ENCODE measurements at places on chromosomes 3 and 15.
A peak's percentile ranks its signal among the peaks of the same experiment; 100 is the strongest.

- no peak for DNase-seq
Observed at GRCh38 chr3:180990505-180990904, 969 bp upstream of the DNAJC19 start.

GRCh38 chr3:197540961-197541377, 14.8 kb downstream of the BDH1 start:
- no peak for DNase-seq

- no peak for DNase-seq
Observed at GRCh38 chr3:8776406-8776805, 7.0 kb upstream of the OXTR start.

- no peak for DNase-seq
Observed at GRCh38 chr3:114565216-114565615, 271.4 kb downstream of the TIGIT start.

DNA sequence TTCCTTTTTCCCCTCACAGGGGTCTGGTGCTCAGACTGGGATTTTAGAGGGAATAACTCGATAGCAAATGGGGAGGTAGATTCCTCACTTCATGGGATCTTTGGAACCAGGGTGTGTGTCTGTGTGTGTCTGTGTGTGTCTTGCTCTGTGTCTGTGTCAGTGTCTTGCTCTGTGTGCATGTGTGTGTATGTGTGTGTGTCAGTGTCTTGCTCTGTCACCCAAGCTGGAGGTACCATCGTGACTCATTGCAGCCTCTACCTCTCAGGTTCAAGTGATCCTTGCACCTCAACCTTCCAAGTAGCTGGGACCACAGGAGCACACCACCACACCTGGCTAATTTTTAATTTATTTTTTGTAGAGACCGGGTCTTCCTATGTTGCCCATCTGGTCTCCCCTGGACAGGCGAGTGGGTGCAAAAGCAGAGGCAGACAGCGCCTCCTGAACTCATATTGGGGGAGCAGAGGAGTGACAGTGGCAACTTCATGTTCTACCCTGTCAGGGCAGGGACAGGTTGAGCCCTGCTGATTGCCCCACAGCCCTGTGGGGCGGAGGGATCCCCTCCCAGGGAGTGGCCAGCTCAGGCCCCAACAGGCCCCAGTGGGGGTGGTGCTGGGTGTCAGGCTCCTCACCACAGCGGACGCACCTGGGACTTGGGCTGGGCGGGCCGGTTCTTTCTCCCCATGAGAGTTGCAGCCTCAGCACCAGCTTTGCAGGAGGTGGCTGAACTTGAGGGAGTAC, 10.4 kb upstream of the SEMA4B start:
- DNase-seq = no peak

DNA sequence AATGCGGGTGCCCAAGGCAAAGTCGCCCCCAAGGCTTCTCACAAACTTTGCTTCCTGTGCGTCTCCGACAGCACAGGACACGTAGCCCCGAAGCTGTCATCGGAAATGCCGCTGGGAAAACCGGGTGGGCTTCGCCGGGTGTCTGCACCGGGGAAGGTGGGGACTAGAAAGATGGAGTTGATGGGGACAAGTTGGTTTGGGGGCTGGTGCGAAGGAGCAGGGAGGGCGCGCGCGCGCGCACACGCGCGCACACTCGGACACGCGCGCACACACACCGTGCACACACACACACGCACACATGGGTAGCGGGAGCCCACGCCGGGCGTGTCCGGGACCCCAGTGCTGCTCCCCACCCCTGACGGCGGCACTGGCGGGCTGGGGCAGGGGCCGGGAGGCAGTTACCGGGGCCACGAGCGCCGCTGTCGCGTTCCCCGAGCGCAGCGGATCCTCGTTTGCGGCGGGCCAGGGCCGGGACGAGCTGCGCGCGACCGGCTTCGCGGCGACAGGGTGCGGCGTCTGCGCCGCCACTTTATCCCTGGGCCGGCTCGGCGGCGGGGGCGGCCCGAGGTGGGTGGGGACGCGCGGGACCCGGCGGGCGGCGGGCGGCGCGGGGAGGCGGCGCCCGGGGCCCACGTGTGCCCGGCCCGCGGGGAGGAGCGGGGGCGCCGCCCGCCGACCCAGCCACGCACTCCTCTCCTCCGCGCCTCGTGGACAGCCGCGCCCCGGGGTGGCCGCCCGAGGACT, 539 bp upstream of the MGLL start:
- no peak for DNase-seq

GRCh38 chr3:63970631-63971475, 52.4 kb downstream of the PSMD6 start:
- no peak for DNase-seq

GRCh38 chr15:90343302-90343790, 8.7 kb upstream of the ZNF774 start:
- no peak for DNase-seq

GRCh38 chr3:16461463-16462245, 51.8 kb downstream of the RFTN1 start:
- no peak for DNase-seq

GRCh38 chr15:67199881-67200763, 54.3 kb downstream of the AAGAB start:
- DNase-seq = no peak

DNA sequence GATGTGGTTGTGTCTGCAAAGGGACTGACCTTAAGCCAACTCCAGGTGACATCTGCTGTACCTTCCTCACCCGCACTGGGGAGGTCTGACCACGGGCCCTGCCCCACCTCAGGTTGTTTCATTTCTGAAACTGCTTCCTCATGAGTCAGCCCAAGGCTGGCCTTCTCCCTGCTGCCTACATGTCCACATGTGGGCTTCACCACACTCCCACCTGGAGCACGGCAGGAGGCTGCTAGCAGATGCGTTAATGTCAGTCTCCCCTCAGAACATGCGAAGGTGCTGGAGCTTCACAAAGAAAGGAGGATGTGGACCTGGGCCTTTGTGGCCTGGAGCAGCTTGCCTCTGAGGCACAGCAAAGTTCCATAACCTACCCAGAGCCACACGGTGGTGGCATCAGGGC, 69.4 kb upstream of the PLXNA1 start:
- no peak for DNase-seq

DNA sequence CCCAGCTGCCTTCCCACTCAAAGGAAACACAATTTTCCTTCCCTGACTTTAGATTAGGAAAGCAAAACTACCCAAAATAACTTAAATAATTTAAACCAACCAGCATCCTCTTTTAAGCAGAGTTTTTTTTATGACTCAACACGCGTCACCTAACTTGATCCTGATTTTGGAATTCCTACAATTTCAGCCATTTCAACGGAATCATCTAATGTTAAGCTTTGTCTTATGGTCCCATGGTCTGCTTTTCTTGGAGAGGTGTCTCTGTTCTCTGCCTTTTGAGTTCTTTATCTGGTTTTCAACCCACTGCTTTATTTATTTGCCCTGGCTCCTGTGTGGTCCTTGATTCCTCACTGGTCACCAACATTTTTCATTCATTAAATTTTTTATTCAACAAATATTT, 219.2 kb upstream of the ARHGEF26 start:
- no peak for DNase-seq

GRCh38 chr15:66938114-66938830, 127.1 kb upstream of the SMAD3 start:
- no peak for DNase-seq

DNA sequence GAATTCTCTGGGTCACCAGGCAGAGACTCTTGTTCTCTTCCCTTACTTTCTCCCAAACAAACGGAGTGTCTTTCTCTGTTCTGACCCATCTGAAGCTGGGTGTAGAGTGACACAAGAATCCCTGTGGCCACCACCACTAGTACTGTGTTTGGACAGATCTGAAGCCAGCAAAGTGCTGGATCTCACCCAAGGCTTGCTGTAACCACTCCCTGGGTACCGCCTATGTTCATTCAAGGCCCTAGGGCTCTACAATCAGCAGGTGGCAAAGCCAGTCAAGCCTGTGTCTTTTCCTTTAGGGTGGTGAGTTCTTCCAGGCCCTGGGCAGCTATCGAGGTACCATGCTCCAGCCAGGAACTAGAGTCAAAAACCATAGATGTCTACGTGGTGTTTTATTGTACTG, 149.2 kb upstream of the CTNNB1 start:
- no peak for DNase-seq

- no peak for DNase-seq
Observed at GRCh38 chr3:43071313-43071893, 34.5 kb downstream of the POMGNT2 start.

GRCh38 chr3:44321335-44321734, 17.2 kb upstream of the TCAIM start:
- DNase-seq = no peak

GRCh38 chr3:155704771-155705559, 39.9 kb downstream of the PLCH1 start:
- DNase-seq = no peak

DNA sequence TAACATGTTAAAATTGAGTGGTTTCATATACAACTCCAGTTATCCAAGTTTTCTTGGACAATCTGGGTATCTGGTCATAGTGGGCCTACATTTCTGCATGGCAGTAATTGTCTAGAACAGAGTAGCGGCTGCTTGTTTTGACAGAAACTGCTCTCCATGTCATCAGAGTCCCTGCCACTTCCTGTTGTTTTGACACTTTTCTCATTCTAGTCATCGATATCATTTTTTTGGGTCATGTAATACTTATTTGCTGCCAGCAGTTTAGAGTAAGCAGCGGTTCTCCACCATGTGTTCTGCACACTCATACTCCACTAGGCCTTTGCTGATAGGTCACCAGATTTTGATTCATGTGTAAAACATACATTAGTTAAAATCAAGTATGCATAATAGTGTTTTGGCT, 81.5 kb downstream of the SLC25A26 start:
- no peak for DNase-seq

DNA sequence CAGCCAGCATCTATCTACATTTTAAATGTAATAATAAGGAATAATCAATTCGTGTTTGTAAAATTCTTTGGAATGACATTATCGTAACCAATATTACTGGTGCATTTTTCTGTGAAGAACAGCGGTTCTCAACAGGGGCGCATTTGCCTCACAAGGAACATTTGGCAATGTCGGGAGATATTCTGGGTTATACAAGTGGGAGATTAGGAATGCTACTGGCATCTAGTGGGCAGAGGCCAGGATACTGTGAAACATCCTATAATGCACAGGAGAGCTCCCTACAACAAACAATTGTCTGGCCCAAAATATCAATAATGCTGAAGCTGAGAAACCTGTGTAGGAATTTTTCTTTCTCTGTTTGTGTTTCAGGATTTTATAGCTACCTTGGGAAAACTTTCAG, 25.0 kb downstream of the ACP3 start:
- no peak for DNase-seq

- no peak for DNase-seq
Observed at GRCh38 chr15:46408312-46408711, 773.5 kb downstream of the SQOR start.

GRCh38 chr3:140164922-140165590, 230.1 kb downstream of the CLSTN2 start:
- no peak for DNase-seq

- DNase-seq = no peak
Observed at GRCh38 chr3:59658274-59658673, 608.4 kb upstream of the CFAP20DC start.

DNA sequence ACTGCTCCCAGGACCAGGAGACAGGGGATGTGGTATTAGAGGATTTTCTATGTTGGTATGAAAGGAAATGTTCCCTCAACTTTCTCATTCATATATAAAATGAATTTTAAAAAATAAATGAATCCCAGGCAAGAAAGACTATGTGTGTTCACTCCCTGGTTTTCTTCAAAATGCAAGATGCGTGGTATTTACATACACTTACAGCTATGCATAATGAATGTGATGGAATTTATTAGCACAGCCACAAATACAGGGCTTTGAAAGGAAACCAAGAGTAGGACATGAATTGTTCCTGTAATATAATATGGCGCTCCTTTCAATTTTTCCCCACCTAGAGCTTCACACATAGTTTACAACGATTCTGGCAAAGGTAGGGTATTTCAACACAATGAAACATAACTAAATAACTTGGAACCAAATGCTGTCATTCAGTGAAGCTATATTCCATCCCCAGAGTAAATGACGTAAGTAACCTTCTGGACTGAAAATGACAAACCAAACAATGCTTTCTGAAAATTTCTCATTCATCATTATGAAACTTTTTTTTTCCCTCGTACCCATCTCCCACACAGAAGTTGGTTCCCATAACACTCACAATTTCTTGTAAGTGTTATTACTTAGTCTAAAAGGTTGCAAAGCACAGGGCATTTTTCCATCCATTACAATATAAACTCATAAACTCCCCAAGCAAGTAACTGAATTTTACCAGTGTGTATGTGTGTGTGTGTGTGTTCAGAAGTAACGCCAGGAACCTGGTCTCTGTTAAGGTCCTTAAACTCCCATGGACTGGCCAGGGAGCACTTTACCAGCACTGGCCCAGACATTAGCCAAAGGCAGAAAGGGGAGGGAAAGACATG, 41.8 kb downstream of the CBLB start:
- DNase-seq = no peak

GRCh38 chr3:18425641-18426257, 610 bp upstream of the SATB1 start:
- peak; percentile 65 for DNase-seq

DNA sequence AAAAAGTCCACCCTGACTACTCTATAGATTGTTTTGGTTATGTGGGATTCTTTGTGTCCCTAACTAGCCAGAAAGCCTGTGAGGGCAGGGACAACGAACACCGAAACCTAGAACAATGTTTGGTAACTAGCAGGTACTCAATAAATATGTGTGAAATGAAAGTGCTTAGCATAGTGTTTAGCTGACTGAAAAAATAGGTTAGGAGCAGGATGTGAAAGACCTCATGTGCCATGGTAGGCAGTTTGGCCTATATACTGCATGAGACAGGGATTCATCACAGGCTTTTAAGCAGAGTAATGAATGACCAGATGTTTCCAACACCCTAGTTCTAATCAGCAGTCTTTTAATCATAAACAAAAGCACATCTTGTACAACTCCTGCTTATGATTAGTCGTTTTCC, 64.2 kb downstream of the MYO5A start:
- DNase-seq = no peak

GRCh38 chr3:171753665-171754408, 56.4 kb downstream of the PLD1 start:
- DNase-seq = no peak

- no peak for DNase-seq
Observed at GRCh38 chr3:131616719-131617118, 113.9 kb upstream of the MRPL3 start.

DNA sequence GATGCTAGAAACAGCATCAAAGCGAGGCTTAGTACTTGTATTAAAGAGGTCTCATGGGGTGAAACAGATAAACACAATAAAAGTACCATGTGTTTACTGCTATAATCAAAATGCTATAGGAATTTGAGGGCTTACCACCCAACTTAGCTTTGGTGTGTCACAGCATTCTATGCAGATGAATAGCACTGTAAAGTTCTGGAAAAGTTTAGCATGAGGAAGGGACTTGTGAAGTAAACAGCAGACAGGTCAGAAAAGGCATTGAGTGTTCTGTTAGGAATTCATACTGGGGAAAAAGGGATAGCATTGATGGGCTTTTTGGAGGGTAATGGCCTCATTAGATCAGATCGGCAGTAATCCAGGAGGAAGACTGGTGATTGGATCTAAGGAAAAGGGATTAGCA, 505.3 kb downstream of the NLGN1 start:
- no peak for DNase-seq
